Ovary (tissue), 10 donors: ENCODE measurements at places on chromosomes 6 and 20.

DNA sequence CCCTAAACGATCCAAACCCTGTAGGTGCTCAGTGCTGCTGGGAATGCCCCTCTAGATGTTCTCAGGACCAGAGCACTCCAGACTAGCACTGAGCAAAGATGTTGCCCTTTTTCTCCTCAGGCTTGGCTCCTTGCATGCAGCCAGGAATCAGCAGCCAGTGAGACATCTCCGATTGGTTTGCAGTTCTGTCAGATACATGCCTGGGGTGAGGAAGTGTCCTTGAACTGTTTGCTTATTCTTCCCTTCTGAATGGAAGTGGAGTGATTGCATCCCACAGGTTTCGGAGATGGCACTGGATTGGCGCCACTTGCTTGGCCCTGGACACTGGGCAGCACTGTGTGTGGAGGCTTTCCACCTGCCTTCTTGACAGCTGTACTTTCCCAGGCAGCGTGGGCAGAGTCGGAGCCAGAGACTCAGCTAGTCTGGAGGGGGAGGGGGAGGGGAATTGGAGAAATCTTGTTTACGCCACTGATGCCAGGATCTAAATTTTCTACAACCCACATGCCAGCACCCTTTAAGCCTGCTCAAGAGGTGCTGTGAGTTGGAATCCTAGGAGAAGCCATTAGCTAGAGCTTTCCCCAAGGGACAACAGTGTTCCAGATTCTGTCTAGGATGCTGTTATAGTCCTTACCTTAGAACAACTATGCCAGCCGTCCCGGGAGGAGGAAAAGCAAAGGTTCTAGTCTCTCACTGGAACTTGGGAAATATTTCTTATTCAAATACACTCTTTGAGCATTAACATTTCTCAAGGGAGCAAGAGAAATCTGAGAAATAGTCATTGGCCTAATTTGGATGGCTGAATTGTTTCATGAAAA is 49.2 kb upstream of the SASH1 start:
- peak; percentile 38 for DNase-seq

DNA sequence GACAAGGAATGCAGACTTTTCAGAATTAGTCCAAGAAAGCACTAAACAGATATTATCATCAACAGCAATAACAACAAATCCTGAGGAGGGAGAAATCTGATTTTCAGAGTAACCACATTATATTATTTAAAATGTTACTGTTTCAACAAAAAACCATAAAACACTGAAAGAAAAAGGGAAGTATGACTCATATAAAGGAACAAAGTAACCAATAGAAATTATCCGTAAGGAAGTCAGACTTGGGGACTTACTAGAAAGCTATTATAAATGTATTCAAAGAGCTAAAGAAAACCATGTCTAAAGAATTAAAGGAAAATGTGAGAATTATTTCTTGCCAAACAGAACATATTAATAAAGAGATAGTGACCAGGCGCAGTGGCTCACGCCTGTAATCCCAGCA is 98.1 kb downstream of the MYLK4 start:
- DNase-seq: no peak

DNA sequence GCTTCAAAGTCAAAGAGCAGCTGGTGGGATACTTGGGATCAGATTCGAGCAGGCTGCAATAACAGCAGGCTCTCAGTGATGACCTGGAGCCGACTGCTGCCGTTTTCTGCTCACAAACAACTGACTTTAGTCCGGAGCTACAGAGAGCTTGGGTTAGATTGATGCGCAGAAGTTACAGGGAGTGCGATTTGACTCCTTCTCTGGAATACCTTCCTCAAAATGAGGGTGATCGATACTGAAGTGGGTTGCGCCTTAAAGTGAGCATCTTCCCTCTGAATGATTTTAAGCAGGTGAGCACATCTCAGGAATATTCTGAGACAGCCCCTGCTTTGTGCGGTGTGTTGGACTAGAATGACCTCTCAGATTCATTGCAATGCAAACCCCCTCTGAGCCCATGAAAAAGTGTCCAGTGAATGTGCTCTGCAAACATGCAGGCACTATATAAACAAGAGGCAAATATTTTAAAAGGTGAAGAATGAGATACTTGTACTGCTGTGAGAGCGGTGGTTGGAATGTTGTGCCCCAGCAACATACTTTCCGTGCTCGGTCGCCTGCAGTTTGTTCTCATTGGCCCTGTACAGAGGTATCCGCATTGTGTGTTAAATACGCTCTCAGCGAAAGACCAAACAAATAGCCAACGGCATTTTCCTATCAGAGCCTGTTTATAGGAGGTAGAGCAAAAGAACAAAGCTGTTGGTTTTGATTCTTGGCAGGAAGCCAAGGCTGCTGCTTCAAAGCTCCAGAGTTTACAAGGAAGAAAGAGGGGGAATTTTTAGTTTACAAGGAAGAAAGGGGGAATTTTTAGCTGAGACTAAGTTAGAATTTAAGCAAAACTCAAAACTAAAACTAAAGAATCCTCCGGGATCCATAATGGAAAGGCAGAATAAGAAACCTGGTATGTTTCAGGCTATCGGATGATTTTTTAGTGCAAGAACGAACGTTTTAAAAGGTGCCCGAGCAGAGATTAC is 67.7 kb downstream of the PHACTR2 start:
- peak; percentile 46 for DNase-seq

- no peak for DNase-seq
Observed at GRCh38 chr6:131281471-131282270, 146.4 kb downstream of the AKAP7 start.

GRCh38 chr6:37897321-37897720 is 77.8 kb downstream of the ZFAND3 start:
- no peak for DNase-seq

GRCh38 chr20:32518593-32519380 is 66.3 kb downstream of the NOL4L start:
- DNase-seq: no peak

GRCh38 chr6:166204852-166205650 is 37.4 kb upstream of the TBXT start:
- no peak for DNase-seq

GRCh38 chr20:3237011-3237957 is 1.7 kb downstream of the SLC4A11 start:
- no peak for DNase-seq

- no peak for DNase-seq
Observed at GRCh38 chr6:6559994-6560570, 28.4 kb upstream of the LY86 start.

GRCh38 chr20:45073221-45073620 is 27.7 kb downstream of the KCNS1 start:
- DNase-seq: no peak

- no peak for DNase-seq
Observed at GRCh38 chr6:82251942-82252341, 4.4 kb upstream of the IBTK start.

DNA sequence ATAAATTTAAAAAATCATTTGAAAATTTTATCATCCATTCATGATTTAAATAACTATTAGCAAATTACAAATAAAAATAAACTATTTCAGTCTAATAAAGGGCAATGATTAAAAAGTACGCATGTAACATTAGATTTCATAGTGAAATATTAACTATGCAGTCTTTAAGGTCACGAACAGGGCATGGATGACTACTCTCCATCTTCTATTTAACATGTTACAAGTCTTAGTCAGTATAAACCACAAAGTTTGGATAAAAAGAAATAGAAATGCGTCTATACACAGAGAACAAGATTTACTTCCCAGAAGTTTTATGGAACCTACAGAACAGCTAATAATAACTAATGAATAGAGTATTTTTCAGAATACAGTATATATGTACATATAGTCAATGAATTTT is 1016.0 kb downstream of the EYS start:
- DNase-seq: no peak

- no peak for DNase-seq
Observed at GRCh38 chr6:169165561-169166300, 87.9 kb downstream of the THBS2 start.

GRCh38 chr6:165637586-165637985 is 25.5 kb downstream of the PDE10A start:
- DNase-seq: no peak

DNA sequence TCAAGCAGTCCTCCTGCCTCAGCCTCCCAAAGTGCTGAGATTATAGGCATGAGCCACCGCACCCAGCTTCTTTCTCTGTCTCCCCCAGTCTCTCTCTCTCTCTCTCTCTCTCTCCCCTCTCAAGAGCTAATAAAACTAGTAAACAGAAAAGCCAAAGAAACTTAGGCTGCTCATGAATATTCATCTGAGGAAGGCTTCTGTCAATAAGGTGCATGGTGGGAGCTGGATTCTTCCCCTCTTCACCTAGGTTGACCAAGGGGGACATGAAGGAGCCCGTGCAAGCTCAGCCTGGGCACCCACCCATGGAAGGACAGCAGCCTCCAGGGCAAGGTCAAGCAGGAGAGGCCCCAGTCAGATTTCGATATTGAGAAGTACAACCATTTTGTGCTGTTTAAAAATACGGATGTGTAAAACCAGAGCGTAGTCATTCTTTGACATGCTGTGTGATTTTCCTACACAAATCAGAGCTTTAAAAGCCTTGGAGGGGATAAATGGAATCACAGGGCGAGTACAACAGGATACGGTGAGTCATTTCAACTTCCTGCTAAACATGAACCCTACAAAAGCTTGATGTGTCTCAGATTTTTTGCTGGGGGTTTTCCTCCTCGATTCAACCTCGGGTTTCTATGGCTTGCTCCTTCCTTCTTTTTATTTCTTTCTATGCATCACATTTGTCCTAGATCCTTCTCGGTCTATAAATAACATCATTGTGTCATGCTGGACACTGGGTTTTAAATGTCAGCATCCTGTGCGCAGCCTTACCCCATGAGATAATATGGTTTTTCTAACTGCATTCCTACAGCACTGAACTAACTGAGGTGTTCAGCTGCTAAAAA is 368.9 kb upstream of the JARID2 start:
- DNase-seq: no peak

- no peak for DNase-seq
Observed at GRCh38 chr6:78909391-78909790, 42.0 kb downstream of the IRAK1BP1 start.

GRCh38 chr6:35662999-35663398 is 25.7 kb downstream of the FKBP5 start:
- no peak for DNase-seq

DNA sequence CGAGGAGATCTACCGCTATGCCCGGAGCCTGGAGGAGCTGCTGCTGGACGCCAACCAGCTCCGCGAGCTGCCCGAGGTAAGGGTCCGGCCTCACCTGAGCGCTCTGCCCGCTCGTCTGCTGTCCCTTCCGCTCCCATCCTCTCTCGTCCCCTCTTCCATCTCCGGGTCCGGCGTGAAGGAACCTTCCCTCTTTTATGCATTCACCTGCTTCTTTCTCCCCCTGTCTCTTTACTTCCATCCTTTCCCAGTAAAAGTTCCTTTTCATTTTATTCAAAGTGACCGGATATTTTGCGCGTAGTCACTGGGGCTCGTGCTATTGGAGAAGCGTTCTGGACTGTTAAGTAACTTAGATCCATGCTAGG is 516 bp downstream of the LRRC1 start:
- no peak for DNase-seq

DNA sequence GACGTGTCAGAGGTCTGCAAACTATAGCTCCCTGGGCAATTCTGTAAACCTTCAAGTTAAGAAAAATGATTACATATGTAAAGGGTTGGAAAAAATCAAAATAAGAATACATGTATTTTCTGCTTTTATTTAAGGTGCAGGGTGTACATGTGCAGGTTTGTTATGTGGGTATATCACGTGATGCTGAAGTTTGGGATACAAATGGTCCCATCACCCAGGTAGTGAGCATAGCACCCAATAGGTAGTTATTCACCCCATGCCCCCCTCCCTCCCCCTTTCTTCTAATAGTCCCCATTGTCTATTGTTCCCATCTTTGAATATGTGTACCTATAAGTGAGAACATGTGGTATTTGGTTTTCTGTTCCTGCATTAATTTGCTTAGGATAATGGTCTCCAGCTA is 51.1 kb upstream of the GCM1 start:
- DNase-seq: no peak

GRCh38 chr6:104126315-104127005 is 733.3 kb downstream of the HACE1 start:
- DNase-seq: no peak

GRCh38 chr6:69880601-69881000 is 14.2 kb downstream of the COL19A1 start:
- DNase-seq: no peak

GRCh38 chr20:63961664-63962425 is 5.6 kb upstream of the UCKL1 start:
- no peak for DNase-seq

DNA sequence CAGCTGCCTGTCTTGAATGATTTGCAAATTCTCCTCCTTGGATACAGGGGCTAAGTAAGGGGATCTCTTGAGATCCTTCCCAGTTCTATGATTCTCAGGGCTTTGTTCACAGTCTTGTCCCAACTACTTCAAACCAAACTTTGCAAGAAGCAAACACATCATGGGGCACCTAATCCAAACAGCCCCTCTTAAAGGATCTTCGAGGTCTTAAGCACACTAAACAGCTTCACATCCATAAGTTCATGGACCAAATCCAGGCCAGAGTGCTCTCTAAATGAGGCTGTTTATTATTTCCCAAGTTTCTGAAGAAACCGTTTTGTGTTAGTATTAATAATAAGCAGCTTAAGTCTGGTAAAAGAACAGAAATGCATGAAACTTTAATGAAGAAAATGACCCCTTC is 75.2 kb downstream of the KIF6 start:
- DNase-seq: no peak

DNA sequence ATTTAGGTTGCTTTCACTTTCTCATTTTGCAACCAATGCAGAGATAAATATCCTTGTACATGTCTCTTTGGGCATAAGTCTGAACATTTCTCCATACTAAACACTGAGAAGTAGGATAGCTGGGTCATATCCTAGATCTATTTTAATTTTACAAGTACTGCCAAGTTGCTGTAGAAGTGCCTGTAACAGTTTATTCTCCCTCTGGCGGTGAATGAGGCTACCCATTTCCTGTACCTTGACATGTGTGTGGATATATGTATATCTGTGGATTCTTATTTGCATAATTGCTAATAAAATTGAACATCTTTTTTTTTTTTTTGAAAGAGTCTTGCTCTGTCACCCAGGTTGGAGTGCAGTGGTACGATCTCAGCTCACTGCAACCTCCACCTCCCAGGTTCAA is 48.0 kb upstream of the PNRC1 start:
- no peak for DNase-seq

GRCh38 chr6:30060606-30061091 is 416 bp upstream of the POLR1H start:
- no peak for DNase-seq

- DNase-seq: no peak
Observed at GRCh38 chr6:126537061-126537816, 197.3 kb downstream of the CENPW start.

DNA sequence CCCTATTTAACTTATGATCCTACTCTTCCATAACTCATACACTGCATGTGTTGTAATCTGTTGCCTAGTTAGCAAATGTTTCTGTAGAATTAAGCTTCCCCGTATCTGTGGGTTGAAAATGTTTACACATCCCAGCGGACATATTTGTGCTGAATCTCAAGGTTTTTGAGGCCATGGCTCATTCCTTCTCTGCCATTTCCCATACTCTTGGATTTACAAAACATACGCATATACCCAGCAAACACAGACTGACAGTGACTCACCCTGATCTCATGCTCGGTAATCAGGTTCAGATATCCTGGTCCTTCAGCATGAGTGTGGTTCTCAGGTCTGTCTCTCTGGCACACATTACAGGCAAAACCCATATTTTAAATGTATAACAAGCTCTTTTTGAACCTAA is 58.7 kb downstream of the AGPAT4 start:
- no peak for DNase-seq
